Fibroblast of villous mesenchyme (primary cell): ENCODE measurements at places on chromosomes 5 and 9. TPM values are rescaled to one million over a fixed set of nuclear protein-coding genes. Genes with fewer than 3 reads are reported as not detected.

Gene RAI14
- 251 and 291 TPM in 2 replicates for total RNA-seq

Gene FOXD4L4
- under 0.01 TPM in 1 of 2 replicates, not detected in the other for total RNA-seq

Gene PCDHB3
- total RNA-seq = 0.32 and 0.43 TPM in 2 replicates

Gene C5orf24
- total RNA-seq = 46.4 and 59.6 TPM in 2 replicates

Gene TAF1L
- under 0.01 TPM in 1 of 2 replicates, not detected in the other for total RNA-seq

Gene UBE2QL1
- total RNA-seq = not detected in 2 replicates

Gene TMEM215
- not detected in 2 replicates for total RNA-seq

Gene SNCAIP
- total RNA-seq = 19.0 and 32.5 TPM in 2 replicates

Gene KLF9
- 34.5 and 37.1 TPM in 2 replicates for total RNA-seq

Gene FOXD4L6
- total RNA-seq = under 0.01 TPM in 1 of 2 replicates, not detected in the other

Gene CA9
- under 0.01 TPM in 1 of 2 replicates, not detected in the other for total RNA-seq

Gene PAIP1
- 91.2 and 123 TPM in 2 replicates for total RNA-seq

Gene FBP2
- total RNA-seq = not detected in 2 replicates

Gene PCA3
- total RNA-seq = under 0.01 TPM in 1 of 2 replicates, not detected in the other

Gene SLC4A9
- total RNA-seq = not detected in 2 replicates

Gene GFI1B
- under 0.01 and 0.32 TPM in 2 replicates for total RNA-seq

Gene SH3RF2
- total RNA-seq = 0.97 and 2.2 TPM in 2 replicates

Gene CCDC192
- total RNA-seq = not detected in 2 replicates

Gene F2R
- total RNA-seq = 117 and 144 TPM in 2 replicates
